ENCODE measurements at places on chromosomes 5 and 9.

DNA sequence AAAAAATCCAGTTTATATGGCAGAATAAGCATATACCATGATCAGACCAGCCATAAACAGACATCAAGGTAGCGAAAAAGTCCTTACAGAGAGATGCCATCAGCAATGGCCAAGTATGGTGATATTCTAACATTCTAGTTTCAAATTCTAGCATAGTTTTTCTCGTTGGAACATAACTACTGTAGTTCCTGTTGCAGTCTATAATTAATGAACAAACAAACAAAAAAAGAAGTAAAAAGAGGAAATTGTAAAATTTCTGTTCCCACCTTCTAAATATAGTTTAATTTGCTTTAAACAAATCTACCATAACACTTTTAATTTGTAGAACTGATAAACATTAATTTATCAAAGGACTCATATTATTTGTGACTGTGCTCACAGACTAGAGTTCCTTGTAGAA, 9.9 kb upstream of the CD180 start:
- ATAC-seq = peak; percentile 7

- peak; percentile 14 for ATAC-seq
These were observed 98.4 kb downstream of the LIX1 start for GRCh38 chr5:97044052-97044451.

DNA sequence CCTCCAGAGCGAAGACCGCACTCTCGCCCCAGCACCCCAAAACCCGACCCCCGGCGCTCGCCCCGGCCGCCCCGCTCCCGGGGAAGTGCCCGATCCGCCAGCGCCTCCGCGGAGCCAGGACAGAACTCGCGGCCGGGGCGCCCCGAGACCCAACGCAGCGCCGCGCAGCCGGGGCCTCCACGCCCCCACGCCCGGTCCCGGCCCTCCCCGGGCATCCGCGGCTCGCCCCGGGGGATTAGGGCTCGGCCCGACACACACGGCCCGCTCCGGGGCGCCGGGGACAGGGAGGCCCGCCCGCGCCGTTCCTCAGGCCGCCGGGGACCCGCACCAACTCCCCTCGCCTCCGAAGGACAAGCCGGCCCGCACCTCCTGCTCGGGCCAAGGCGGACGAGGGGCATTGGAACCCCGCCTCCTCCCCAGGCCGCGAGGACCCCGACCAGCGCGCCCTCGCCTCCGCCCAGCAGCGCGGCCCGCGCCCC, 544 bp downstream of the FNBP1 start:
- peak; percentile 2 for ATAC-seq

DNA sequence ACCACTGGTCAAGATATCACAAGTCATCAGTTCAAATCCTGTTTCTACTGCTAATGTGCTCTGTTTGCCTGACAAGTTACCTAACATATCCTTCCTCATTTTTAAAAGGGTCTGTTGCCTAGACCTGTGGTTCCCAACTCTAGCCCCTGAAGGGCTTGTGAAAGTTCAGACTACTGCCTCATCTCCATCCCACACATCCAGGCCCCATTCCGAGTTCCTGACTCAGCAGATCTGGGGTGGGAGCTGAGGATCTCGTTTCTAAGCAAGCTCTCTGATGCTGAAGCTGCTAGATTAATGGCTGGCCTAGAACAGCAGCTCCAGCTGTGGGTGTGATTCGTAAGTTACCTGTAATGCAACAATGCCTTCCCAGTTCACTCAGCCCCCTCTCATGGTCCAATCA, 32.5 kb downstream of the S1PR3 start:
- ATAC-seq = no peak

GRCh38 chr5:360257-361027, 38.9 kb downstream of the AHRR start:
- no peak for ATAC-seq

GRCh38 chr5:83914662-83915418, 194.2 kb upstream of the HAPLN1 start:
- ATAC-seq = no peak

- no peak for ATAC-seq
These were observed 51.3 kb upstream of the CRHBP start for GRCh38 chr5:76901522-76901921.

GRCh38 chr9:137114220-137114612, 317 bp downstream of the DPP7 start:
- peak; percentile 28 for ATAC-seq

DNA sequence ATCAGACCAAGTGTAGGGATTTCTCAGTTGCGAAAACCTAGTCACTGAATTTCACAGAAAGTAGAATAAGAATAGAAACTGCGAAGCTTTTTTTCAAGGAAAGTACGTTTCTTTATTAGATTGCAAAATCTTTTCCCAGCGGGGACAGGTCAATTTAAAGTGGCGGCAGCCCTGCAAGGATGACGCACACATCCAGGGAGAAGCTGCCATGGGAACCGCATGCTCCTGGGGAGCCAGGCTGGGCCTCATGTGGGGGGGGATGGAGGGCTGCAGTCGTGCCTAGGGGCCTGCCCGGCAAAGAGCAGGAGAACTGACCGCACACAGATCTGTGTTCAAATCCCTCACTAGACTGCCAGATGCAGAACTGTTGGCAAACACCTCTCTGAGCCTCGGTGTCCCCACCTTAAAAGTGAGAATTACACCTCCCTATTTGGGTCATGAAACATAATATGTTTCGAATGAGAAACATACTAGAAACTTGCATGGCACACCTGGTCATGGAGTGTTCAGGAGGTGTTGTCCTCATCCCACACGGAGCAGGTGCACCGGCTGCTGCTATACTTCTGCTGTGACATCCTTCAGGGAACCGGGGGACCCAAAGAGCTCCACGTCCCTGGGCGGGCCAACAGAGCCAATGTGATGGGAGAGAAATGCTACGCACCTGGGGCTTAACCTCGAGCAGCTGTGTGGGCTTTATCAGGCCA, 127.8 kb upstream of the PHYKPL start:
- ATAC-seq = no peak
